Mesothelial cell of epicardium (in vitro differentiated cells): ENCODE measurements at places on chromosomes 5 and 9.

- DNase-seq, result no peak
Observed at GRCh38 chr9:127470662-127471061, 19.4 kb downstream of the LRSAM1 start.

GRCh38 chr5:7546555-7546954 is 150.6 kb downstream of the ADCY2 start:
- no peak for DNase-seq

- DNase-seq, result no peak
Observed at GRCh38 chr9:91771864-91772263, 178.2 kb downstream of the ROR2 start.

- no peak for DNase-seq
Observed at GRCh38 chr9:128771094-128771721, 519 bp downstream of the ZER1 start.

DNA sequence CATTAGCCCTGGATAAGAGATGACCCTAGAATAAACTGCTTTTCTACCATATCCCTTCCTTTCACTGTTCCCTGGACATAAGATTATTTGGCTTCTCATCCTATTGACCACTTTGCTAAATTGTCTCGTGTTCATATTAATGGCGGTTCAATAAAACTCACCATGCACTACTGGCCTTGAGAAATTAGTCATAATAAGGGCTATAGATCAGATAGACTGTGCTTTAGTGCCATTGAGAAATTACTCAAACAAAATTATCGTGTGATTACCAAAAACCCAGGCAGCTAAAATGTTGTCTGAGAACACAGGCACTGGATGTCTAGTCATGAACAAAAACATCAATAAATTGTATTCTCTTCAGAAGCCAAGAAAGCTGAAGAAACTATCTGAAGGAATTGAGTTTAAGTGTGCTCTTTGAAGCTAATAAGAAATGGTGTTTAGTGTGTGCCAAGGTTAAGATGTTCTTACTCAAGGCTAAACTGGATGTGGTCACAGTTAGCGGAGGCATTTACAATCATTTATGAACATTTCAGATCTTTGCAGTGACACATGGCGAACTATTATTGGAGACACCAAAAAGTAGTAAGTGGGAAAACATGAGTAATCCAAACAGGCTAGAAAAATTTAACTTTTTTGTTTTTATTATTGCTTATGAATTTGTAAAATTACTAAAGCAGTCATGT is 460.4 kb upstream of the RORB start:
- no peak for DNase-seq

GRCh38 chr9:77374266-77374665 is 196.9 kb downstream of the VPS13A start:
- DNase-seq, result no peak

DNA sequence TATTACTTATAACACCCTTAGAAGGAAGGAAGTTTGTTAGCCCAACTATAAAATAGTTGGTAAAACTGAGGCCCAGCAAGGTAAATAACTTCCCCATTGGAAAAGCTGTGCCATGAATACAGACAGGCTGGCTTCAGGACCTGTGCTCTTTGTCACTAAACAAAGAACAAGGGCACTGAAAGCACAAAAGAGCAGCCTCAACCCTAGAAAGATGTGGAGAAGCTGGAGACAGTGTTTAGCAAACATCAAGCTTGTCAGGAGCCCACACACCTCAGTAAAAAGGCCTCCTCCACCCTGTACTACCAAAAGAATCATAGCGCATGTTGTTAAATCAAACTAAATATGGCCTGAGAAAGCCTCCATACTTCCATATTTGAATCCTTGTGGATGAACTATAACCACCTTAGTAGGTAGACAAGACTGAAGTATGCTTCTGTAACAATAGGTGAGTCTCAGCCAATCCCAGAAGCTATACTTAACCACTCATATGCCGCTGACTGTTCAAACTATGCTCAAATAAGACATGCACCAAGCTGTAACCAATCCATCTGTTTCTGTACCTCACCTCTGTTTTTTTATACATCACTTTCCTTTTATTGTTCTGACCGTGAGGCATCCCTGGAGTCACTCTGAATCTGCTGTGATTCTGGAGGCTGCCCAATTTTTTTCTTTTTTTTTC is 18.4 kb upstream of the SCGB3A2 start:
- DNase-seq, result no peak

DNA sequence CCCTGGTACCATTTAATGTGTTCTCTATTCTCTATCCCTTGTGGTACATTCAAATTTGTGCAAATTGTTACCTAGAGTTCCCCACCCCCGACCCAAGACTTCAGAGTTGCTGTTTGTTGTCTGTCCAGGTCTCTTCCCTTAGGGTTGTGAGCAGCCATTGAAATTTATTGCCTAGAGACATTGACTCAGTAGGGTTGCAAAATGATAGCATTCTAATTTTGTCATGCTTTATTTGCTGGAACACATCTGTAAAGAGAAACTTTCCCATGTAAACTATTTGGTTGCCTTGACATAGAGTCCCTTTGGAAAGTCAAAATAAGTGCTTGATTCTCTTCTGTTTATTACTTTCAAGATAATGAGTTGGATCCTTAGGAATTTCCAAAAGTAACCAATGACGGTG is 91.7 kb upstream of the KLF9 start:
- DNase-seq, result no peak

DNA sequence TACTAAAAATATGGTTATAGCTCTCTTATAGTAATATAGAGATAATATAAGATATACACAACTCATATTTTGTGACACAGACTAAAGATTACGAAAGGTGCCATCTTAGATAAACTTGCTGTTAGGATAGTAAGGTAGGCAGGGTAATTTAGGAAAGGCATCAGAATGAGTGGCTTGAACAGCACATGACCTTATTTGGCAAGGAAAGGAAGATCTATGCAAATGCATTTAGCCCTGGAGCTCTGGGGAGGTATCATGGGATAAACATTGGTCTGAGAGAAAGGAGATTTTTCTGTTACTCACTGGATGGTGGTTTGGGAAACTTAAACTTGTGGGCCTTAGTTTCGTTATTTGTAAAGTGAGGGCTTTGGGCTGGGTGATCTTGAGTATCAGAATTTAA is 65.8 kb downstream of the KCTD16 start:
- DNase-seq, result no peak

DNA sequence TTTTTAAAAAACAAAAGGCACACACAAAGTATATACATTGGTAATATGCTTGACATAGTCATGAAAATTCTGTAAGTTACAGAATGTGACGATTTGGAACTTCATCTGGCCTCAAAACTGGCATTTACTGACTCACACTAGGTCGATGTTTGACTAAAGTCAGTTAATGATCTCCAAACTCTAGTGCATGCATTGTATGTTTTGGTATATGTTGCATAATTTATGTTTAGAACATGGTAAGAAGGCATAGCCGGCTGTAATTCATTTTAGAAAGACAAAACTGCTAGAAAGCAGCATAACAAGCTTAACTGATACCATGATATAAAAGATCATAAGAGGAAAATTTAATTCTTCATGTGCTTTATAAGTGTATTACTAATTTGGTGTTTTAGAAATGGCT is 58.6 kb upstream of the RICTOR start:
- DNase-seq, result no peak

DNA sequence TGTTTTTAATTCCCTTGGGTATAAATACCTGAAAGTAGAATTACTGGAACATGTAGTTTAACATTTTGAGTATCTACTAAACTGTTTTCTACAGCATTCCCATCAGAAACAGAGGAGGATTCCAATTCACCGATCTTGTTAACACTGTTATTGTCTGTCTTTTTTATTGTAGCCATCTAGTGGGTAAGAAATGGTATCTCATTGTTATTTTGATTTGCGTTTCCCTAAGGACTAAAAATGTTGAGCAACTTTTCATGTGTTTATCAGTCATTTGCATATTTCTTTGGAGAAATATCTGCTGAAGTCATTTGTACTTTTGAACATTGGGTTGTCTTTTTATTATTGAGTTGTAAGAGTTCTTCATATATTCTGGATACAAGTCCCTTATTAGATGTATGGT is 135.2 kb upstream of the NFIL3 start:
- no peak for DNase-seq

- DNase-seq, result no peak
Observed at GRCh38 chr5:68169903-68170302, 45.7 kb upstream of the PIK3R1 start.

DNA sequence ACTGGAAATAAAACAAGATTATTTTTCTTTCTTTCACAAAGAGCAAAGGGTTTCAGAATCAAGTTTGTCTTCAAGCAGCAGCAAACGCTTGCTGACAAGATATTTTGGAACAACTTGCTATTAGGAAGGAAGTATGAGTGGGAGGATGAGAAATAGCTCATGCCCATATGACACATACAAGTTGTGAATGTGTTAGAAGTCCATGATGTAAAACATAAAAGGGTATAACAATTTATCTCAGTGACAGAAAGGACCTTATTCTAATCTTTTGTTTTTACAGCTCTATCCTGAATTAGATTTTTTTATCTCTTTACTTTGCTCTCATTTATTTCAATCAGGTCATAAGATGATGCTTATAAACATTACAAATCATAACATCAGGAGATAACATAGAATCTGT is 516.6 kb upstream of the MEF2C start:
- no peak for DNase-seq

DNA sequence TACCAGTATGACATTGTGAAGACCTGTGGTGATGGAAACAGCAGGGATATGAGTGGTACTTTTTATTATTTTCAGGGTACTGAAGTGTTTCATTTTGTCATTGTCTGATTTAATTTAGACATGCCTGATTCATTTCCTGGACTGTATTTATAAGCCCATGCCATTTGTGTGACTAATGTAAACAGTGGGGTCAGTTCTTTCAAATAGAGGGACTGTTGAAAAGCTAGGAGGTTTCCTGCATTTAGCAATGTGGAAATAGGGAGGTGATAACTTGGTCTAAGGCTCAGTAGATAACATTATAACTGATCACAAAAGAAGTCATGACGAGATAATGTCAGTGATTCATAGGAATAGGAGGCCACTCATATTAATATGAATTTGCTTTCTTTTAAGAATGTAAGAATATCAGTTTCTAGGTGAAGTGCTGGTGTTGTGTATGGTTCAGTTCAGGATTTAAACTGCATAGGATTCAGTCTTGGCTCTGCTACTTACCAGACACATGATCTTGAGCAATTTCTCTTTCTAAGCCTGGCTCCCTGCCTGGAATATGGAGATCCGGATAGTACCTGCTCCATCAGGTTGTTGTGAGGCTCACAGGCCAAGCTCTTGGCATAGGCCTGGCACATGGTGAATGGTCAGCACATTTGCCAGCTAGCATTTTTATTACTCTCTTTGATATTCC is 7.5 kb downstream of the RASGRF2 start:
- DNase-seq, result no peak

- DNase-seq, result no peak
Observed at GRCh38 chr5:123075521-123076163, 13.4 kb upstream of the PRDM6 start.

GRCh38 chr9:122398371-122398924 is 27.6 kb downstream of the PTGS1 start:
- no peak for DNase-seq

DNA sequence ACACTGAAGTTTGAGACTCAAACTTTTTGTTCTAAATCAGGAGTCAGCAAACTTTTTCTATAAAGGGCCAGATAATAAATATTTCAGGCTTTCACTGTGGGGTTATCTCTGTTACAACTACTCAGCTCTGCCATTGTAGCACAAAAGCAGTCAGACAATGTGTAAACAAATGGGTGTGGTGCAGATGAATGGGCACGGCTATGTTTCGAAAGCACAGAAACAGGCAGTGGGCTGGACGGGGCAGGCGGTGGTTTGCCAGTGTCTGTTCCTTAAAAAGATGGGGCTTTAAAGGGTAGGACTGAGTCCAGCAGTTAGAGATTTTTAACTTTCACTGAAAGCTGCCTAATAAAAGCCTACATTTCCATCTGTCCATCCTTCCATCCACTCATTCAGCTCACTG is 48.9 kb downstream of the PFDN1 start:
- DNase-seq, result no peak
